ENCODE measurements at places on chromosomes 6 and 20. TPM values are rescaled to one million over a fixed set of nuclear protein-coding genes. Genes with fewer than 3 reads are reported as not detected.

PXDC1 gene
- total RNA-seq: 38.2 TPM

GSTA3 gene
- total RNA-seq: 26.7 TPM

OTOR gene
- total RNA-seq: not detected

ENTPD6 gene
- 157 TPM for total RNA-seq

MUC21 gene
- not detected for total RNA-seq

LGSN gene
- 0.62 TPM for total RNA-seq

VSTM2L gene
- 74.7 TPM for total RNA-seq

WFDC2 gene
- 6.1 TPM for total RNA-seq

CDSN gene
- 0.06 TPM for total RNA-seq

CBFA2T2 gene
- 33.1 TPM for total RNA-seq

C4A gene
- total RNA-seq: 123 TPM

HCK gene
- total RNA-seq: 1.3 TPM

SLC35B2 gene
- 49.8 TPM for total RNA-seq

FAM162B gene
- total RNA-seq: 5.4 TPM

KCNK16 gene
- total RNA-seq: not detected

HS3ST5 gene
- 0.12 TPM for total RNA-seq

CMTR1 gene
- 234 TPM for total RNA-seq

EPPIN gene
- 222 TPM for total RNA-seq

LY6G6F gene
- total RNA-seq: not detected

PHACTR1 gene
- total RNA-seq: 6.5 TPM

LYRM2 gene
- 24.8 TPM for total RNA-seq

DNAH8 gene
- 17.2 TPM for total RNA-seq

CCN6 gene
- total RNA-seq: 0.99 TPM

BMP6 gene
- total RNA-seq: 13.6 TPM

EMILIN3 gene
- total RNA-seq: 3.7 TPM

SIRPB1 gene
- total RNA-seq: 1.9 TPM

MOXD1 gene
- 3.1 TPM for total RNA-seq

ZC3H12D gene
- 2.1 TPM for total RNA-seq

DEFB121 gene
- 1.2 TPM for total RNA-seq

Measured in testis (tissue), 5 donors.